H4 (cell line): ENCODE measurements at places on chromosomes 5 and 9.

- DNase-seq = no peak
Observed at GRCh38 chr5:150293091-150293941, 3.7 kb upstream of the CAMK2A start.

- no peak for DNase-seq
Observed at GRCh38 chr9:108331596-108331995, 524.2 kb downstream of the ACTL7B start.

DNA sequence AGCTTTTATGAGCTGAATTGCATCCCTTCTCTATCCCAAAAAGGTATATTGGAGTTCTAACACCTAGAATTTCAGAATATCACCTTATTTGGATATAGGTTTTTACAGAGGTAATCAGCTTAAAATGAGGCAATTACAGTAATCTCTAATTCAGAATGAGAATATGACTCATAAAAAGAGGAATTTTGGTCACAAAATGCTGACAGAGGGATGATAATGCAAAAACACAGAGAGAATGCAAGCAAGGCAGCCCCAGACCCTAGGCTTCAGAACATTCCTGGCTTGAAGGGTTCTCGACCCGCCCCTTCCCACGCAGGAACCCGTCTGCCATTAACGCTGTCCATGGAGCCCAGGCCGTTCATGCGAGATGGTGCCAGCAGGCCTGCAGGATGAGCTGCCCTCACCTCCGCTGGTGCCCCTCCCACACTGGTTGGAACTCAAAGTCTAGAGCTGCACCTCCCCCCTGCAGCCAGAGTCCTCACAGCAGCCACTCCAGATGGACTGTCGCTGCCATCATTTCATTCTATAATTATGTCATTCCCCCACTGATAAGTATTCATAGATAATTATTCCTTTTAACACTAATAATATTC lies 1173.4 kb upstream of the ACO1 start:
- peak; percentile 62 for DNase-seq

- DNase-seq = no peak
Observed at GRCh38 chr9:127118597-127119319, 3.7 kb downstream of the ANGPTL2 start.

- no peak for DNase-seq
Observed at GRCh38 chr5:172005708-172006320, 624 bp downstream of the FBXW11 start.

DNA sequence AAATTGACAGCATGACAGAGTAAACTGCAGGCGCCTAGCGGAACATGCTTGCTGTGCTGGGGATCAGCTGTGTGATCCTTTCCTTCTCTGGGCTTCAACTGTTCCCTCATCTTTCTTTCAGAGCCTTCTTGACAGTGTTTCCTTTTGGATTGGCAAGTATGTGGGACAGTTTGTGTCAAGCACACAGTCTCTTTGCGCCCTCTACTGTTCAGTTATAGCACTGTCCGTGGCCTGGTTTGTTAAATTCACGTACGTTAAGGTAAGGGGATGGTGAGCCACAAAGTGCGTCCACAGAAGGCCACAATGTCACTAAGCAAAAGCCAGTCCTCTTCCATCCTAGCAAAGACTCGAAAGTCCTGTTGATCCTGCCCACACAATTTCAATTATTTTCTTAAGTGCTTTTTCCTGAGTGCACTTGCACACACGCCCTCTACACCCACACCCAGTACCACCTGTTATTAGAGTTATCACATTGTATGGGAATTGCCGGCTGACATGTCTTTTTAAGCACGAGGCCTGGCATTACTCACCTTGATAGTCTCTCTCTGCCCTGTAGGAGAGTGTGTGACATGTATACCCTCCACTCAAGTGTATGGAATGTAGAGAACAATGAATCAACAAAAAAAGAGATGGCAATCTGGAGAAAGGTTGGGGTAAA lies 22.5 kb upstream of the PTPN3 start:
- DNase-seq = peak; percentile 70

GRCh38 chr5:91311697-91312501 lies 71.2 kb downstream of the ARRDC3 start:
- DNase-seq = peak; percentile 98

GRCh38 chr5:5378531-5378930 lies 43.9 kb upstream of the ICE1 start:
- no peak for DNase-seq

- no peak for DNase-seq
Observed at GRCh38 chr5:58224661-58225060, 235.2 kb downstream of the PLK2 start.

GRCh38 chr9:124277420-124277819 lies 19.7 kb downstream of the NEK6 start:
- no peak for DNase-seq

GRCh38 chr9:131178382-131178781 lies 53.0 kb downstream of the NUP214 start:
- DNase-seq = peak; percentile 69

GRCh38 chr5:160850421-160850820 lies 1.6 kb downstream of the ATP10B start:
- DNase-seq = no peak

GRCh38 chr9:93098236-93098946 lies 2.4 kb downstream of the CARD19 start:
- peak; percentile 96 for DNase-seq

DNA sequence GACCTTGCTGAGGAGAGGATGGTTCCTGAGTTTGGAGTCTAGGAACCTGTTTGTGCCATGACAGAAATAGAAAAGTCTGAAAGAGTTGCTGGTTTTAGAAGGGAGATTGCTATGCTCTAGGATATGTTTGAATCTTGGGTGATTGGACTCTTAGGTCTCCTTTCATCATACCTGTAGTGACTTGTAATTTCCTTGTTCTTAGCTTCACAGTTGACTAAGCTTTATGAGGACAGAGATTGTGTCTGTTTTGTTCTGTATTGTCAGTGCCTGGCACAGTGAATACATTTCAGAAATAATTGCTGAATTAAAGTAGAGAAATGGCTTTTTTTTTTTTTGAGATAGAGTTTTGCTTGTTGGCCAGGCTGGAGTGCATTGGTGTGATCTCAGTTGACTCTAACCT lies 31.5 kb downstream of the GAPVD1 start:
- no peak for DNase-seq

- no peak for DNase-seq
Observed at GRCh38 chr5:116144103-116144502, 59.3 kb downstream of the COMMD10 start.

DNA sequence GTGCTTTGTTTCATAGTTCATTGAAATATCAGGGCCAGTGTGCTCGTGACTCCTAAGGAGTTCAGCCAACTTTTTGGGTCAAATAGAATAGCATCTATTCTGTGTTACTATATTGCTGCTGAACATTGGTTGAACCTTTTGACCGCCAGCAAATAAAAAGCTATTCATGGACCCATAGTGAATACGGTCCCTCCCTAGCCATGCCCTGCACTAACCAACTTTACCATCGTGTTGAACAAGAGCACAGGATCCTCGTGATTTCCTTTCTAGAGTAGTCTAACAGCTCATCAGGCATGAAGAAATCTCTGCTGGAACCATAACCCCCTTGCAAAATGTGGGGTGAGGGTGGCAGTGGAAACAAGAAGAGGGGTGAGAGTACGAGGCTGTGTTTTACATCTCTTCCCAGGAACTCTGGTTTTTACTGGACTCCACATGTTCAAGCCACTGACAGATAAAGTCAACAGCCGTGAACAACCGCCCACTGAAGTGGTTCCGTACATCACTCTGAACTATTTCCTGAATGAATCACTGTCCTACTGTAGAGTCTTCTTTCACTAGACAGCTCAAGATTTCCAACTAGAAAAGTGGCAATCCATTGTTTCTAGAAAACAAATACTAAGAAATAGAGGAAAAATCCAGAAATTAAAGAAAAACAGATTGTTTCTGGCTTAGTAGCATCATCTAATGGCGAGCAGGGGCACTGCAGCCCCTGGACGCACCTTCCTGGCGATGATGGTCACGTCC lies 70.1 kb upstream of the SPATA31E1 start:
- no peak for DNase-seq

- no peak for DNase-seq
Observed at GRCh38 chr9:128891321-128892220, 9.6 kb downstream of the LRRC8A start.
